ENCODE measurements at places on chromosomes 4 and X.

- DNase-seq, result no peak
These were observed 129.5 kb upstream of the KLF3 start for GRCh38 chr4:38534344-38535045.

DNA sequence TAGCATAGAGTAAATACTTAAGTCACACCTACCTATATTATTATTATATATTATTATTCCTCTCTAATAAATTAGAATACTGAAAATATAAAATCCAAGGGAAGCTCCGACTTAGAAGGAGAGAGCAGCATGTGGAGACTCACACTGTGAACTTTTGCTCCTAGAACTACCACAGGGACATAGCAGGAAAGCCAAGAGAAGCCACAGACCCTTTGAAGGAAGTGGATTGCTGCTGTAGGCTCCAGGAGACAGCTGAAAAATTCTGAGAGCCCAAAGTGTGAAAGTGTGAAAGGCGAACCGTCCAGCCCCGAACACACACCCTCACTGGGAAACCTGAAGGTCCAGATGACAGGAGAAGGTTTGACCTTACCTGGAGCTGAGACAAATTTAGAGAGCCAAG lies 177.0 kb downstream of the FAM13A start:
- no peak for DNase-seq

GRCh38 chrX:12953420-12953819 lies 21.5 kb upstream of the TMSB4X start:
- no peak for DNase-seq

- DNase-seq, result no peak
These were observed 115.2 kb upstream of the BMPR1B start for GRCh38 chr4:94642561-94642866.

GRCh38 chr4:48197643-48198237 lies 63.7 kb upstream of the TXK start:
- peak; percentile 37 for DNase-seq

- DNase-seq, result no peak
These were observed 547.2 kb upstream of the ADGRL3 start for GRCh38 chr4:60652933-60653332.

DNA sequence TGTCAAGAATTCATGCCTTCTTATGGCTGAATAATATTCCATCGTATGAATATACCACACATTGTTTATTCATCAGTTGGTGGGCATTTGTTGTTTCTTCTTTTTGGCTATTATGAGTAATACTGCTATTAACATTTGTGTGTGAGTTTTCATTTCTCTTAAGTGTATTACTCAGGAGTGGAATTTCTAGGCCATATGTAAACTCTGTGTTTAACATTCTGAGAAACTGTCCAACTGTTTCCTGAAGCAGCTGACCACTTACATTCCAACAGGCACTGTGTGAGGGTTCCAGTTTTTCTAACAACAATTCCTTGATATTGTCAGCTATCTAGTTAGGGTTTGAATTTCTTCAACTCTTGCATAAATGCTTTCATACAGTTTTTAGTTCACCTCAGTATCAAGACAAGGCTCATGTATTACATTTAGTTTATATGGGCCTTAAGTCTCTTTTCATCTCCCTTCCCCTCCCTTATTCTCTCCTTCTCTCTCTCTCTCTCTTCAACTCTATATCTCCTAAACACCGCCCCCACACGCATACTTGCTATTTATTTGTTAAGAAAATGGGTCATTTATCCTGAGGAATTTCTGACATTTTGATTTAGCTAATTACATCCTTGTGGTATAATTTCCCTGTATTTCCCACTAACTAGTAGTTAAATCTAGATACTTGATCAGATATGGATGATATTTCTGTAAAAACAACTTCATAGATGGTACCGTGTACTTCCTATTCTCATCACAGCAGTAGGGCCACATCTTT lies 77.4 kb downstream of the WDR19 start:
- no peak for DNase-seq

DNA sequence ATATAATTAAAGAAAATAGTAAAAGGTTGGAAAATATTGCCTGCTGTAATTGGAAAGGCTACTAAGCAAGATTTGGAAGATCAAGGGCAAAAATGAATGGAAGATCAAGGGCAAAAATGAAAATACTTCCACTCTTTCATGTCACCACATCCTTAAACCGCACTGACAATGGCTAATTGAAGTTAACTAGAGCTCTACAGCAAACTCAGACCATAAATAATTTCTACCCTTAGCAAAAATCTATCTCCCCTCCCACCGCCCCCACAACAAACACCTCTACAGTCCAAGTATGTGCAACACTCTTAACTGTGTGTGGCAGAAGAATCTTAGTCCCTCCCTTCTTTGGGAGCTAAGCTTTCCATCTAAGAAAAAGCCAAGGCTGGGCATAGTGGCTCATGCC lies 27.1 kb downstream of the ATP11C start:
- no peak for DNase-seq

DNA sequence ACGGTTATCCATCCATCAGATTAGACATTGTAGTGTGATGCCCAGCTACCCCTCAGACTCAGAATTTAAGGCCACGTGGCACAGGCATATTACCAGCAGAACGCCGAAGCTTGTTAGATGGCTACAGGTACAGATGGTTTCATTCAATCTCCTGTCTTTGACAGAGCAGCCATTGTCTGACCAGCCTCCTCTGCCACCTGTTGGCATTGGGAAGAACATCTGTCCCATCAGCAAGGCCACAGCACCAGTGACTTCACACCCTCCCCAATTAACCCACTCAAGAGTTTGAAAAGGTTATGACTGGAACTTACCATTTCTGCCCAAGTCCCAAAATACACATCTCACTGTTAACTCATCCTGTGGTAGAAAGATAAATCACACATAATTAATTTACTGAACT lies 22.0 kb upstream of the PHKA2 start:
- DNase-seq, result no peak

- no peak for DNase-seq
These were observed 73.0 kb upstream of the PJA1 start for GRCh38 chrX:69238114-69238886.

DNA sequence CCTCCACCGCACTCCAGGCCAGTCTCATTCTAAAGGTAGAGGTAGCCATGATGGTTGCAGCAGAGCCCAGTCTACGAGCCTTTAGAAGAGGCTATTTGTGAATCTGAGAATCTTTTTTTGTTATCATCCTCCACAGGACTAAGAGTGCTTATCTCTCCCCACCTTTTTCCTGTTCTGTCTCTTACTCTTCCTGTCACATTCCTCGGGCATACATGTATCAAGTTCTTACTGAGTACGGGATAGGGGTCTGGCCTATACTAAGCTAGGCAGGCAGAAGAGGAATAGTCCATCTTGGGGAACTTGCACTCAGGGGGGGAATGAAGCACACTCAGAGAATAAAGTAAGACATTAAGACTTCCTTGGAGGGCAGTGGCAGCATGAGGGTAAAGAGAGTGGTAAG lies 25.7 kb downstream of the LAS1L start:
- no peak for DNase-seq

DNA sequence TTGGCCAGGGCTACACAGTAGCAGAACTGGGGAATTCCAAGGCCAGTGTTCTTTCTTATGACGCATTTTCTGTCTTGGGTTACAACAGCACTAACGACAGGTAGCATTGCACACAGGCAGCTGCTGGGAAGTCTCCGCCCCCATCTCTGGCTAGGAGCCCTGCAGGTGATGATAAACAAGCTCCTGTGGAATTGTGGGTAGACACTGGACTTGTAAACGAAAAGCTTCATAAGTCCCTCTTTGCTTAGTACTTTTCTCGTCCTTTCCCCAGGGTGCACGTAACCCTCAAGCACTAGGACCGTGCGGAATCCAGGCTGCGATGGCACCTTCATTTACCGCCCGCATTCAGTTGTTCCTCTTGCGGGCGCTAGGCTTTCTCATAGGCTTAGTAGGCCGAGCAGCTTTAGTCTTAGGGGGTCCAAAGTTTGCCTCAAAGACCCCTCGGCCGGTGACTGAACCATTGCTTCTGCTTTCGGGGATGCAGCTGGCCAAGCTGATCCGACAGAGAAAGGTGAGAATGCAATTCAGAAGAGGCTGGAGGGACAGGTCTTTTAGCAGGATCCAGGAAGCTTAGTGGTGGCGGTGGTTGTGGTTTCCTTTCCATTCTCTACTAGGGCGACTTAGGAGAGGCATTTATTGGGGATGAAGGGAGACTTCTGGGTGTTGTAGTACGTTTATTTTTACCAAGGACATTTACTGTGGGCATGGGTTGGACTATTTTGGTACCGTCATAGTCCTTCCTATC lies at the start of gene FAAH2:
TSS of gene FAAH2 (plus strand) at position 200 of the 745 bp plus-strand sequence. CDS start at position 320, 120 bp downstream.
- DNase-seq, result peak; percentile 7

- DNase-seq, result peak; percentile 8
These were observed 37.0 kb downstream of the IRS4 start for GRCh38 chrX:108699368-108699767.

DNA sequence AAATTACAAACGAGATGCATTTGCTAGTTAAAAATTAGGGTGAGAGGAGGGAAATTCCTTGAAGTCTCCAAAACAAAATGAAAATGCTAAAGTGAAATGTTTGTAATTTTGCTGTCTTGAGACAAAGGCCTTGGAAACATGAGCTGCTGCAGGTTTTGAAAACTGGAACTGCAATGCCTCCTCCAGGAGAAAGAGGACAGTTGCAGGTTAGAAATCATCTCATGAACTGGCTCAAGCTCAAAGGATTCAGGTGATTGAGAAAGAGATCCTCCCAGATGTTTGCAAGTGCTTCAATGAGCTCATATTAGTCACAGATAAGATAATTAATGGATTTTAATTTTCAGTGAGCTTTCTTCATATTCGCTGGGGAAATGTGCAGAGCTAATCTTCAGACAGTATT lies 32.4 kb downstream of the SMPX start:
- DNase-seq, result peak; percentile 3

DNA sequence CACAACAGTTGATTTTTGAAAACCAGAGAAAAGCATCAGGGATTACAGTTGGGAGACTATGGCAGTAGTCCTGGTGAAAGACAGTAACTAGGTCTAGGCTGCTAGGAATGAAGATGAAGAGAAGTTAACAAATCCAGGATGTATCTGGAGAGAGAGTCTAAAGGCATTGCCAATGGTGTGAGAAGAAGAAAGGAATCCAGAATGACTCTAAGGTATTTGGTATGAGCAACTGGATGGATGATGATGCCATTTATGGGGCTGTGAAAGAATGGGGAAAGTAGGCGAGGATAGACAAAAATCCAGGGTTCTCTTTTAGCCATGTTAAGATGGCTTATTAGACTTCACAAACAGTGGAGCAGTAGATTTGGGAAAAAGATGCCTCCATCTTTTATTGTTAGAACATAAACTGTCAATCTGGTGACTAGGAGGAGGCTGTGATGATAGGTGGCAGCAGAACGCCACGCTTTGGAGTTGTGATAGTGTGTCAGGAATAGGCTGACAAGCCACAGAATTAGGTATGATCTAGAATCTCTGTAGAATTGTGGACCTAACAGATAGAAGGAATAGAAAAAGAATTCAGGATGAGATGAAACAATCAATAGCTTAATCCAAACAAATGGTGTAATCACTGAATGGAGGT lies 27.3 kb upstream of the JADE1 start:
- DNase-seq, result no peak

- DNase-seq, result no peak
These were observed 13.0 kb downstream of the RBMX start for GRCh38 chrX:136867518-136867917.

DNA sequence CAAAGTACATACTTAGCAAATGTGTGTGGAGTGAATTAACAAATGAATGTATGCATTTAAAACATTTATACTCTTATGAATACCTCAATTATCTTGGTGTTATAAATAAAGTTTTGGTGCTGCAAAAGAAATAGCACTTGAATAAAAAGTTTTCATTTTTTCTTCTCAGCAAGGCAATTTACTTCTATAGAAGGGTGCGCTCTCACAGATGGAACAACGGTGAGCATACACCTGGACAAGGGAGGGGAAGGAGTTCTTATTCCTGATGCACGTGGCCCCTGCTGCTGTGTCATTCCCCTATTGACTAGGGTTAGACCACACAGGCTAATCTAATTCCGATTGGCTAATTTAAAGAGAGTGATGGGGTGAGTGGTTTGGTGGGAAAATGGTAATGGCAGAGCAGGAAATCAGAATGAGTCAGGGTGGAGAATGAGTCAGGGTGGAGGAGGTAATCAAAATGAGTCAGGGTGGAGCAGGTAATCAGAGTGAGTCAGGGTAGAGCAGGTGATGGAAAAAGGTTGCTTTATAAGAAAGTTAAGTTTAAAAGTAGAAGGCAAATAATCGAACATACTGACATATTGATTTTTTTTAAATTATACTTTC lies 28.2 kb upstream of the PGK1 start:
- DNase-seq, result no peak

- no peak for DNase-seq
These were observed 124.0 kb downstream of the MOSPD2 start for GRCh38 chrX:14997271-14997670.
